ENCODE measurements at places on chromosomes 12 and 14.

GRCh38 chr14:81303258-81303935 is 82.6 kb upstream of the GTF2A1 start:
- no peak for DNase-seq

DNA sequence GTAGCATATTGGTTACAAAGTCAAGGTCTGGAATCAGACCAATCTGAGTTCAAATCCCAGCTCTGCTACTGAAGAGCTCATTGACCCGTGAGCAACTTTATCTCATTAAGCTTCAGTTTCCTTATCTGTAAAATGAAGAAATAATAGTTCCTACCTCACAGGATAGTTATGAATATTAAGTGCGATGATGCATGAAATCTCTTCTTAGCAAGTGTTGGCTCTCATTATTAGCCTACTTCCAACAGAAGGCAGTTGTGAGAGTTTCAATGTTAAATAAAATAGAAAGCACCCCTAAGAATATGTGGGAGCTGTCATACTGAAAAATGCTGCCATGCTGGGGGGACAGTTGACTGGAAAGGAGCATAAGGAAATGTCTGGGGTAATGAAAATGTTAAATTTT is 39.0 kb upstream of the ITPR2 start:
- no peak for DNase-seq

- no peak for DNase-seq
These were observed 5.0 kb upstream of the TFCP2 start for GRCh38 chr12:51177897-51178296.

GRCh38 chr12:5081016-5081415 is 37.3 kb downstream of the KCNA5 start:
- no peak for DNase-seq

Data from Jurkat, Clone E6-1 (cell line).